ENCODE measurements at places on chromosomes 3 and 15.

DNA sequence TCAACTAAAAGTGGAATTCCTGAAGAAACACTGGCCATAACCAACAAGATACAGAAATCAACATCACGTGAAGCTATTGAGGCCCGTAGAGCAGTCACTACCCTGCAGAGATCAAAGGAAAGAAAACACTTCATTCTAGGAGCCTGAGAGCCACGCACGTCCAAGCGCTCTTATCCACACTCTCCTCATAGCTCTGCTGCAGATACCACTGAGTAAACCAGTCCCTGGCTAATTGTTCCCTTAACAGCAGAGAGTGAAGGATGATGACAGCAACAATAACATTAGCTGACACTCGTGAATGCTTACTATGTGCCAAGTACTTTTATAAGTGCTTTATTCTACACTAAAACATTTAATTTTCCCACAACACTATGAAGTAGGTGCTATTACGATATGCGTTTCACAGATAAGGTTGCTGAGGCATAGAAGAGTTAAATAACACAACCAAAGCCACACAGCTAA lies 271.0 kb upstream of the GADL1 start:
- DNase-seq: no peak

DNA sequence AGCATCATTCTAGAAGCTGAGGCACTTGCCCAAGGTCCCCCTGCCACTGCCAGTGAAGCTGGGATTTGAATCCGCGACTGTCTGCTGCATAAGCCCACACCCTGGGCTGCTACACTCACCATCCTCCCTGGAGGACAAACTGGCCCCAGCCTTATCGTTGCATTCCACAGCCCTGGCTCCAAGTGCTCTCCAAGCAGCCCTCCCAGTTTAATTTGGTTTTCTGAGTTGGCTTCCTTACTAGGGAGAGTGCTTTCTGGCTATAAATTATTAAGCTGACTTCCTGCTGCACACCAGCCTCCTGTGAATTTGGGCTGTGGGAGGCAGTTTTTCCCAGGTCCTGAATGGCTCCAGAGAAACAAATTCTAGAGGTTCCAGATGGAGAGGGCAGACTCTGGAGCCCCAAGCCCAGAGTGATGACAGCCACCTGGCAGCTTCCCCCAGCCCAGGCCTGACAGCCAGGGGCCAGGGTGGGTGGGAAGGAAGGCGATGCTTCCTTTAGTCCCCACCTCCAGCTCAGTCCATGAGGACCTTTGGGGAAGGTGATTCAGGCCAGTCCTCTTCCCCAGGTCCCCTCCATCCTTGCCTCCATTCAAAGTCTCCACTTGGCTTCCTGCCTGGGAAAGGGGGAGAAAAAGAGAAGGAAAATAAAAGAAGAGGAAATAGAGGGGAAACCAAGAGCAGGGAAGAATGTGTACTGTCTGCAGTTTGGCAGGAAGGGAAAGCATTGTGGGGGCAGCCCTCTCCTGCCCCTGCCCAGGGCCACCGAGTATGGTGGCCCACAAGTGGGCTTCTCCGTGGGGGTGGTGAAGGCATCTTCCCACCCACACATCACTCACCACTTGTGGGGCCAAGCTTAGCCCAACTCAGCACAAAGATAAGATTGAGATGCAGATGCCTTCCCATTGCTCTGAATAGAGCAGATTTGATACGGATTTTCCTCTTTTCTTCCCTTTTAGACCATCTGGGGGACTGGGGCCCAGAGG lies 69.6 kb downstream of the SEMA5B start:
- DNase-seq: peak; percentile 71

GRCh38 chr3:20215636-20216035 lies 29.6 kb upstream of the SGO1 start:
- no peak for DNase-seq

DNA sequence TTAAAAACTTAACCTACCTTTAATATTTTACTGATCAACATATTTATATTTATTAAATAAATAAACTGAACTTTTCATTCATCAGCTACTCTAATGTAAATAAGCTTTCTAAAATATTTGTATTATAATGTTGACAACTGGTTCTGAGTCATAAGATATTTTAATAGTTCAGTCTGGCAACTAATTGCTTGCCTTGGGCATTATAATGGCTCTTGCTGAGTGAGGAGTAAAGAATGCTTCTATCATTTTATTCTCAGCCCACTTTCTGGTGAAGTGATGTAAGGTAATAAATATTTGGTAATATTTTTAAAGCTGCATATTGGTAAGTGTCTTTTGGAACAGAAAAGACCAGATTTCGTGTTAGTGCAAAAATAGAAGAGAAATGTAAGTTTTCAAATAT lies 81.5 kb downstream of the DIPK2A start:
- DNase-seq: peak; percentile 64

DNA sequence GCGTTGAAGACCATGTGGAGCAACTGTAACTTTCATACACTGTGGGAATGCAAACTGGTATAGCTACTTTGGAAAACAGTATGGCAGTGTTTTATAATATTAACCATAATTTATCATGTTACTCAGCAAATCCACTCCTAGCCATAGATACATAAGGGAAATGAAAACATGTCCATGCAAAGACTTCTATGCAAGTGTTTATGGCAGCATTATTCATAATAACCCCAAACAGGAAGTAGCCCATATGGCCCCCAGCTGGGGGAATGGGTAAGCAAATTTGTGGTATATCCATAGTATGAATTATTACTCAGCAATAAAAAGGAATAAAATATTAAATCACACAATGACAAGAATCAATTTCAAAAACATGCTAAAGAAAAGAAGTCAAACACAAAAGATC lies 23.0 kb upstream of the GATA2 start:
- no peak for DNase-seq

DNA sequence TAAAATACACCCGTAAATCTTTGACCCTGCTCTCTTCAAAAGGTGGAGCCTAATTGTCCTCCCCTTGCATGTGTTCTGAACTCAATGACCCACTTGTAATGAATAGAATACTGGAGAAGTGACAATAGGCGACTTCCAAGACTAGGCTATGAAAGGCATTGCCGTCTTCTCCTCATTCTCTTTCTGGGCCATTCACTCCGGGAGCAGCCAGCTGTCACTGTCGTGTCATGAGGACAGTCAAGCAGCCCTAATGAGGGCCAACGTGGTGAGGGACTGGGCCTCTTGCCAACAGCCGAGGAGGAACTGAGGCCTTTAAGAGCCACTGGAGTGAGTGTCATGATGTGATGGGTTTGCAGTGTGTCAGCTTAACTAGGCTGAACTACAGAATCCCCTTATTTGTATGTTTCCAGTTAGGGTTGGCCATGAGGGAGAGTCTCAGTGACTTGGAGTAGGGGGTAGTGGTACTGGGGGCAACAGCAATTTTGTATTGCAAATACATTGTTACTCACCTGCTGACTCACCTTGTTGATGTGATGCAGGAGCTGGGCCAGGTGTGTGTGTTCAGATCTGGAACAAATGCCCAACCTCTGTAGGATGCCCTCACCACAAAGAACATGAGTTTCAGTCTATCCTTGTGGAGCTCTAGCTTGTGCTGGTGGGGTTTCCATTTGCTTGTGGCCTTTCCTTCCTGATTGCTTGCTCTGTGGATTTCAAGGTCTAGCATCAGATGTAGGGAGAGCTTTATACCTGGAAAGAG lies 188.5 kb upstream of the PROK2 start:
- DNase-seq: no peak

Measured in NCI-H446 treated with DMSO at 0.1 percent for 48 hours (cell line).